COR-L47 (cell line): ENCODE measurements at places on chromosomes 2 and 18.

- DNase-seq, result no peak
Observed at GRCh38 chr2:3641841-3642421, 16.1 kb upstream of the ALLC start.

GRCh38 chr18:63562284-63562683, 20.1 kb downstream of the SERPINB12 start:
- no peak for DNase-seq

DNA sequence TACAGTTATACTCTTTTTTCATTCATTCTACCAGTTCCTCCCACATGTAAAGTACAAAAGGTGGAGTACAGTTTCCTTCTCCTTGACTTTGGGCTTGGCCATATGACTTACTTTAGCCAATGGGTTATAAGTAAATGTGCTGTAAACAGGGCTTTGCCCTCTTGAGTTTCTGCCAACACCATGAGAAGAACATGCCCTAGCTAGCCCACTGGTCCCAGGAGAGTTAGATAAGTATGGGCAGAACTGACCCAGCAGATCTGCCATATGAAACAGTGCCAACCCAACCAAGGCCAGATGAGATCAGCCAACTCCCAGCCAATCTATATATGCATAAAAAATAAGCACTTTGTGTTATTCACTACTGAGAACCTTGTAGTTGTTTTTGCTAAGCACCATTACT, 25.5 kb downstream of the ZC3H8 start:
- DNase-seq, result no peak

GRCh38 chr2:38464971-38465788, 88.1 kb upstream of the ATL2 start:
- DNase-seq, result no peak

DNA sequence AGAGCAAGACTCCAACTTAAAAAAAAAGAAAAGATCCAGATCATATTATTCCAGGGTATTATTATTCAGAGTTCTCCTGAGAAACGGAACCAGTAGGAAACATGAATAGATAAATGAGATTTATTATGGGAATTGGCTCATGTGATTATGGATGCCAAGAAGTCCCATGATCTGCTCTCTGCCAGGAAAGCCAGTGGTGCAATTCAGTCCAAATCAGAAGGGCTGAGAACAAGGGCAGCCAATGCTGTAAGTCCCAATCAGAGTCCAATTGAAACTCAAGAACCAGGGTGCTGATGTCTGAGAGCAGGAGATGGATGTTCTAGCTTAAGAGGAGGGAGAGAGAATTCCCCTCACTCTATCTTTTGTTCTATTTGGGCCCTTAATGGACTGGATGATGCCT, 7.8 kb downstream of the SCYGR2 start:
- no peak for DNase-seq

GRCh38 chr18:52343138-52343537, 3.1 kb downstream of the DCC start:
- peak; percentile 3 for DNase-seq

- peak; percentile 47 for DNase-seq
Observed at GRCh38 chr2:62306751-62307468, 111.0 kb downstream of the B3GNT2 start.

DNA sequence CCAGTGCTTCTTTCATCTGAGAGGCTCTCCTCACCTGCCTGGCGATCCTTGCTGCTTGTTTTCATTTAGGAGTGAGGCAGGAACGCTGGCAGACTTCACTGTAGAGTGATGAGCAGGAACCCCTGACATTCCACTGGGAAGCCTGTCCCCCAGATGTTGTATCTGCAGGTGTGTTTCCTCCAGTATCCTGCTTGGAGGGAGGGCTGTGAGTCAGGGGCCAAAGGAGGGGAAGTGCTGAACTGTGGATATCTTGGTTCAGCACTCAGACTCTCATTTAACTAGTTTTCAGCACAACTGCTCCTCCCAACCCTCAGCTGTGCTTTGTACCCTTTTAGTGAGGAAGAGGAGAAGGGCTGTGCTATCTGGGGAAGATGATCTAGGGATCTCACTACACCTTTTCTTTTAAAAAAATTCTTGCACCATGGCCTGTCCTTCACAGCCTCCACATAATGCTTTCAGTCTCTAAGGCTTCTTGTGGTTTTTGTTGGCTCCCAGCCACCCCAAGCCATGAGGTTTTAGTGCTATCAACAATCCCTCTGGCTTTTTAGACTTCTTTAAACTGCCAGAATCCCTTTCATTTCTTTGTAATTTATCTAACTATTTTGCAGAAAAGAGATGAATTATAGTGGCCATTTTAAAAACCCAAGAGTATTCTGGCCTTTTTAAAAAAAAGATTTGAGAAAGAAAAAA, 11.2 kb downstream of the ANKAR start:
- no peak for DNase-seq

DNA sequence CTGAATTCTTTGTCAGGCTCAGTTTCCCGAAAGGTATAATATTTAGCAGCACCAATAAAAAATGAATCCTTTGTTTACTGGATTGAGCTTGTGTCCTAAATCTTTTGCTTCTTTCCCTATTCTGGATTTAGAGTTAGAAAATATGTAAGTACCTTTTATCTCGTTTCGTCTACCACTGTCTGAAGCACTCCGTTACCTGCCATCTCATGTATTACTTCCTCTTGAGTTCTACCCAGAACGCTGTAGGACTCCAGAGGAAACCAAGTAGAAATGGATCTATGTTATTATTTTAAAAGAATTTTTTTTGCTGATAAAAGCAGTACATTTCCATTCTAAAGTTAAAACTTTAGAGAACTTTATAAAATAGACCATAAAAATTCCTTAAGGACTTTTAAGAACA, 13.5 kb downstream of the ANKRD12 start:
- no peak for DNase-seq

DNA sequence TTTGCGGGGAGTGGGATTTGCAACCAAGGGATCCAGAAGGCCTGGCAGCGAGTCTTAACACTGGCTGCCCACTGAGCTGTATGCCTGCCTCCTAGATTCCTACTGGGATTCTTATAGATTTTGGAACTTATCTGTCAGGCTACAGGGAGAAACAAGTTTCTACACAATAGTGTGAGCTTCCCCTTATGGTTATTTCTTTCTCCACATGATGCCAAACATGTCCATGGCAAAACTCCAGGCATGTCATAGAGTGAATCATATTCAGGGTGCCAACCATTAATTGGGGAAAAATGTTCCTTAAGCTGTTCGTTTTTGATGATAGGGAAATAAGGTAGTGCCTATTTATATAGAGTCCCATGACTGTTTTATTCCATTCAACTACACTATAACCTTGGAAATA, 1185.2 kb upstream of the CELF4 start:
- no peak for DNase-seq

DNA sequence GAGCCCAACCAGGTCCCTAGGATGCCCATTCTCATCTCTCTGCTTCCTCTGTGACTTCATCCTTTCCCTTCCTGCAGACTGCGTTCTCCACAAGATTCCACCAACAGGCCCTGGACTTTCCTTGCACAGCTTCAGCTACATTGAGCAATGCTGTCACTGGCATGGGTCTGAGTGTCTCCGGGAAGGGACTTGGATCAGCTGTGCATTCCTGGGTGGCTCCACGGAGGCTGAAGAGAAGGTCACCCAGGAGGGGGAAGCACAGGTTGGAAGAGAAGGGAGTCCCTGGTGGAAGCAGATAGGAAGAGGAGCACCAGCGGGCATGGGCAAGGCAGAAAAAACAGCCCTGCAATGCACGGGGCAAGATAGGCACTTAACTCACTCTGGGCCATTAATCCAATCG, 140.5 kb downstream of the UXS1 start:
- no peak for DNase-seq

DNA sequence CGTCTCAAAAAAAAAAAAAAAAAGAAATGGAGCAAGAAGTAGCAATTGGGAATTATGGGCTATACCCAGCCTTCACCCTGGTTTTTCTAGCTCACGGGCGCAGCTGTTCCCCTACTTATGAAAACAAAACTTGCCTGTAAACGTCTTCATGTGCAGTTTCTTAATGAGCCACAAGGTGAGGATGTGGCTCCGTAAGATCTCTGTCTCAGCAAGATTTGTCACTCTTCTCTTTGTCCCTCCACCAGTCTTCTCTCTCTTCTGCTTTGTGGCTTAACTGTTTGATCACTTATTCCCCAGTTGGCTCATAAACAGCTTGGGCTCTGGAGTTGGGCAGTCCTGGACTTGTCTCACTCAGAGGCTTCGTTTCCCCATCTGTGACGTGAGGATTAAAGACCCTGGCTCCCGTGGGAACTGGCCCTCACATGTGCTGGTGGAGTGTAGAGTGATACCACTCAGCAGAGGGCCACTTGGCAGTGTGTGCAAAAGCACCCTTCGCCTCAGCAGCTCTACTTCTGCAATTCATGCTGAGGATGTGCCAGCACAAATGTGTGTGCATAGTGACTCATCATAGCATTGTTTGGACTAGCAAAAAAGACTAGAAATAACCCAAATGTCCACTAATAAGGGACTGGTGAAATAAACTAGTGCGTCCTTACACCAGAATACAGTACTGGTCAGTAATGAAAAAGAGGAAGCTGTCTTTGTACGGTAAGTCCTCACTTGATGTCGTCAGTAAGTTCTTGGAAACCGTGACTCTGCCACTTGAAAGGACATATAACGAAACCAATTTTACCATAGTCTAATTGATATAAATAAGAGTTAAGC, 8.7 kb downstream of the CEP68 start:
- DNase-seq, result peak; percentile 11

GRCh38 chr18:59072727-59073421, 66.8 kb upstream of the SEC11C start:
- no peak for DNase-seq

GRCh38 chr2:121258051-121258450, 27.0 kb downstream of the TFCP2L1 start:
- DNase-seq, result no peak
